Skin of body (tissue), 3 donors: ENCODE measurements at places on chromosomes 11 and 22.

DNA sequence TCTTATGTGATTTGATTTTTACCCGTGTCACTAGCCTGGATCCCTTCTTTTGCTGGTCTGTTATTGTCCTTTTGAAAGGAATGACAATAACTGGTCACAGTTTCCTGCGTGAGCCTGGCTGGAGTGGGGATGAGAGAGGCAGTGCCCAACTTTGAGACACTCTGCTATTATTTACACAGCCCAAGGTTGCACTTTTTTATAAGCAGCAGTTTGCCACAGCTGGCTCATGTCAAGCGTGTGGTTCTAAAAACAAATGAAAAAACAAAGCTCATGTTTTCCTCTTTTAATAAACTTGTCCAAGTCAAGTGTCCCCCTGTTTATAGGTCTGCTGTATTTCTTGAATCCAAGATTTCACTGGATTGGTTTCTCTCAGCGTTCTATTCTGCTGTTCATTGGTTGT is 201.3 kb downstream of the GRIK4 start:
- no peak for DNase-seq

- DNase-seq: no peak
These were observed at the start of gene MPPED2 for GRCh38 chr11:30586251-30587144. Gene MPPED2 (minus strand): TSS chr11:30586353. CDS start chr11:30580373, 5,980 bp downstream.

DNA sequence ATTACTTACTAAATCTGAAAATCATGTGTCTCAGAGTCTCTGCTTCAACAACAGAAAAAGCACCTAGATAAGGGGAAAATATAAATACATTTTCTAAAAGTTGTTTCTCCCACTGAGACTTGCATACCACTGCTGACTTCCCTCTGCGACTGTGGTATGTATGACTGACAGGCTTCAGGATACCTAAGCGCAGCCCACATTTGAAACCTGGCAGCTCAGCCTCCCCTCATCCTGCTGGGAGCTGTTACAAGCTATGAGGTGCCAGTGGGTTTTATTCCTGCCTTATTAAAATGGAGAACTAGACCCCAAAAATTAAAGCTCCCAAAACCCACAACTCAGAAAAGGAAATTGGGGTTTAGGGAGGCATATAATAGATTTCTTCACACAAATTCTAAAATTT is 133.6 kb downstream of the RAB38 start:
- no peak for DNase-seq

GRCh38 chr11:108632041-108632704 is 32.7 kb upstream of the DDX10 start:
- DNase-seq: peak; percentile 16

- DNase-seq: no peak
These were observed 26.5 kb upstream of the KRTAP5-7 start for GRCh38 chr11:71500601-71501021.

- no peak for DNase-seq
These were observed 46.6 kb downstream of the KDM2A start for GRCh38 chr11:67165623-67166022.

GRCh38 chr22:30870451-30871345 is 97.9 kb downstream of the MORC2 start:
- DNase-seq: no peak
